ENCODE measurements at places on chromosomes 3 and 15.

GRCh38 chr15:74535388-74536084, 5.5 kb upstream of the ARID3B start:
- no peak for DNase-seq

DNA sequence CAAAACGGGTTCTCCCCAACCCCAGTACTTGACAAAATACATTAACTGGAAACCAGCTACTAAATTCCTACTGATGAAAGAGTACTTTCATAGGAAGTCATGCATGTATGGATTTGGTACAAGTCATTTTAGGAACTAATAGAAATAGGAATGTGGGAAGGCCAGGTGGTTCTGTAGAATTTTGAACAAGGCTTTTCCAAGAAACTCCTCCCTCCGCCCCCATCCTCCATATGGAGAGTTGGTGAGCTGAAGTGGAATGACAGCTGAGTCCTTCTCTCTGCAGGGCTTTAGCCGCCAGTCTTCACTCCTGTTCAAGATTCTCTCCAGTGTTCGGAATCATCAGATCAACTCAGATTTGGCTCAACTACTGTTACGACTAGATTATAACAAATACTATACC, 33.2 kb downstream of the TUBGCP4 start:
- DNase-seq = no peak

DNA sequence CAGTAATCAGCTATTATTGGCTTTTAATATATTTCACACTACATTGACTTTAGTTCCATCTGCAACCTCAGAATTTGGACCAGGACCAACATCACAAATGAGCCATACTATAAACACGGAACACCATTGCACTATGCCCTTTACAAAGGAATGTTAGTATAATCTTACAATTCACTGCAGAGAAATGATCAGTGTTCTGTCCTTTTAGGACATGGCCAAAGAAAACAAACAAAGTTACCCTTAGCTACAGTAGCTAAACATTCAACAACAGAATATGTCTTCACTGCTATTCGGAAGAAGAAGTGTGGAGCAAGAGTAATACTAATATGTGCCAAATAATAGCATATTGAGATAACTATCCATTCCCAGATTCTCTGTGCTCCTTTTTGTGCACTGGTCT, 90.4 kb downstream of the NAALADL2 start:
- DNase-seq = no peak

GRCh38 chr3:128650096-128651050, at the start of gene RPN1:
RPN1 (minus strand) TSS chr3:128650818; CDS start chr3:128650800, 18 bp downstream.
- DNase-seq = peak; percentile 97

DNA sequence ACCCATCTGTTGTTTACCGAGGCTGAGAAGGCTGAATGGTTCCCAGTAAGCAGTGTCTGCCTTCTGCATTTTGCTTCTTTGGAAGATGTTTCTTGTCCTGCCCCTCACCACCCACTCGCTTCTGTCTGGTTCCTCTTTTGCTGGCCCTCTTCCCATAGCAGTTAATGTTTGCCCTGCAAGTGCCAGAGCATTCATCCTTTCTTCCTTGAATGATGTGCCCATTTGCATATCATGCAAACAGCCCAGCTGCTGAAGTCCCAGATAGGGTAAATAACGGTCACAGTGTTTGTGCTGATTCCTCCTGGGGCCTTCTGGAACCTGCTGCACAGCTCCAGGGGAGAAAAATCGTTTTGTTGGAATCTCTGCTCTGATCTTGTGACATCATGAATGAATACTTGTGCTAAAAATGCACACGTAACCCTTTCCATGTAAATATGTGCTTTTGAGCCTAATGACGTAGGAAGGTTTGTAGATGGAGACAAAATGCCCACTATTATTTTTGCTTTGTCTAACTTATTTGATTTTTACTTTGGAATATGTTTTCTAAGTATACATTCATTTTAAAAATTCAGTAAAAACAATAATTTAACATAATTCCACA, 381.0 kb downstream of the SOX2 start:
- no peak for DNase-seq

GRCh38 chr3:101292027-101292426, 28.3 kb downstream of the IMPG2 start:
- no peak for DNase-seq

GRCh38 chr3:190541560-190541959, 27.7 kb downstream of the IL1RAP start:
- DNase-seq = no peak

- no peak for DNase-seq
Measured at GRCh38 chr3:4531478-4532025, 38.4 kb downstream of the ITPR1 start.

- DNase-seq = no peak
Measured at GRCh38 chr15:38242055-38242454, 10.6 kb upstream of the SPRED1 start.

DNA sequence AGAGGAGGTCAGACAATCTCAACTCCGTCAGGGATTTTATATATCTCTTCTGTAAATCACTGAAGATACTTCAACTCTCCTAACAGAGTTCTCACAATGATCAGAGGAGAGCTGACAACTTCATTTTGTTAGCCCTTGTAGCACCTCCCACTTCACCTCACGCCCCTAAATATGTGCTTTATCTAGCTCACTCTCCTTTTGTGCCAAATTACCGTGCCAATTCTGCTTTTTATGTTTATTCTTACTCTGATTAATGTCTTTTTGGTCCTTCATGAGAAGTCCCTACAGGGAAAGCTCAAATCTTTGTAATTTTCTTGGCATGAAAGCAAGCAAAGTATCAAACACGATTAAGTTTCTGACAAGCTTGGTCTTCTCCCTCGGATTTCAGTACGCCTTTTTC, 636.1 kb upstream of the NAALADL2 start:
- no peak for DNase-seq

GRCh38 chr3:126441256-126441880, 34.3 kb downstream of the ZXDC start:
- DNase-seq = no peak

GRCh38 chr3:54427501-54427900, 305.1 kb downstream of the CACNA2D3 start:
- DNase-seq = no peak

DNA sequence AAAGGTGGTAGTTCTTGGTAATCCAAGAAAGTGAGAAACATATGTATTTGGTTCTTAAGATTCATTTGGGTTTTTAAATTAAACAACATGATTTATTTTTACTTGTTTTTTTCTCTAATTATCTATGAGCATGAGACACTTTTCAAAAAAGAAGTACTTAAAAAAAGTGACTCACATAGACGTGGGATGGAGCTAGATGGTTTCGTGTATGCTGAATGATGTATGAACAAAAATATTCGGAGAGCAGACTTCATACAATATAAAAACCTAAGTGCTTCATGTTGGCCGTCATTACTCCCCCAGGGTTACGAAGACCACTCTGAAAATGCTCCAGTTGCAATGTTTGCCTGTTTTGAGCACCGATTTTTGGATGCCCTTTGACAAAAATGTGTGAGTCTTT, 90.9 kb downstream of the RORA start:
- no peak for DNase-seq

GRCh38 chr3:29481969-29482767, 201.3 kb downstream of the RBMS3 start:
- DNase-seq = no peak

- peak; percentile 38 for DNase-seq
Measured at GRCh38 chr3:165854696-165855095, 17.5 kb upstream of the BCHE start.

GRCh38 chr3:29408676-29409075, 127.8 kb downstream of the RBMS3 start:
- DNase-seq = no peak

GRCh38 chr3:5673521-5673920, 486.0 kb downstream of the EDEM1 start:
- DNase-seq = no peak

DNA sequence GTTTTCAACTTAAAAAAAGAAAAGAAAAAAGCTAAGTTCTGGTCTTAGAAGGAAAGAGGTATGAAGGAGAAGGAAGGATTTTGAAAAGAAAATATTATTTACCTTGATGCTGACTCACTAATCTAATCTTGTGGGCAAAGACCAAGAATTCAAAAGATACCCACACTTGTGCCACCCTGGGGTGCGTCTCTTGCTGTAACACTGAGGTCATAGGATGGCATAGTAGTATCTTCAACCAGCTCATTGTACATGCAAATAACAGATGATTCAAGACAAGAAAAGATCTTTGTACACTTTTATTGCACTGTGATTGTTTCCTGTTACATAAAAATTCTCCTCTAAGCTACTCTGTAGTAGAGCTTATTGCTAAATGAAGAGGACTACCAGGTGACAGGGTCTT, 17.3 kb downstream of the PLS1 start:
- DNase-seq = no peak

GRCh38 chr3:149871855-149872254, 58.8 kb downstream of the RNF13 start:
- DNase-seq = no peak

DNA sequence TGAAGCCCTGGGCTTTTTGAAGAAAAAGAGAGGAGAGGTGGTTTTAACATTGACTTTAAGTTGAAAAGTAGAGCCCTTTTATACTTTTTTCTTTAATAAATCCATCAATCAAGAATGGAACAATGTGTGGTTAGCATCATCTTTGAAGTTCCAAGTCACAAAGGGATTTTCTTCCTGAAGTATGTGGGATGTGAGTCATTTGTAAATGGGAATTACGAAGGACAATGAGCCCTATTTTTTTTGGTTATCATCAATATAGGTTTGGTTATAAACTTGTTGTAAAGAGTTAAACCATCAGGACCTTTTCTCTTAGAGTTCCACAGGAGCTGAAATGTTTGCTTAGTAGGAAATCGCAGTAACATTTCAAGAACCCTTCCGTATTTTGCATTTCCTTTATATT, 38.3 kb downstream of the PIK3CA start:
- no peak for DNase-seq

GRCh38 chr3:156472684-156473083, 82.2 kb downstream of the SSR3 start:
- no peak for DNase-seq

DNA sequence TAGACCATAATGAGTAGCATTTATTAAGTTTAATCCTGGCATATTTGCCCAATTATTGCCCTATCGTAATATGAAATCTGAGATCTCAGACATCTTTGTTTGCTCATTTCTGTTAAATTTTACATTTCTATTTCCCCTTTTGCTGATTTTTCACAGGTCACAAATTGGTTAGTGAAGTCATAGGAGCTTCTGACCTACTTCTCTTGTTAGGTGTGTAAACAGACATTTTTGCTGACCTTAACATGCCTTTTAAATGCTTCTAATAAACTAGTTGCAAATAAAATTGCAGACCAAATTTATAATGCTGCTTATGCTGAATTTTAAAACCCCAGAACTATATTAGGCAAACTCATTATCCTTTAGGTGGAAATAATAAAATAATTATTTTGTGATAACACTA, 24.6 kb downstream of the OPA1 start:
- no peak for DNase-seq

- DNase-seq = peak; percentile 40
Measured at GRCh38 chr3:129934234-129935123, 40.0 kb upstream of the TRH start.

GRCh38 chr3:178201714-178202113, 334.5 kb upstream of the KCNMB2 start:
- no peak for DNase-seq

GRCh38 chr3:190586631-190587011, 72.7 kb downstream of the IL1RAP start:
- DNase-seq = no peak

- peak; percentile 87 for DNase-seq
Measured at GRCh38 chr3:187773233-187774184, 28.2 kb upstream of the BCL6 start.

DNA sequence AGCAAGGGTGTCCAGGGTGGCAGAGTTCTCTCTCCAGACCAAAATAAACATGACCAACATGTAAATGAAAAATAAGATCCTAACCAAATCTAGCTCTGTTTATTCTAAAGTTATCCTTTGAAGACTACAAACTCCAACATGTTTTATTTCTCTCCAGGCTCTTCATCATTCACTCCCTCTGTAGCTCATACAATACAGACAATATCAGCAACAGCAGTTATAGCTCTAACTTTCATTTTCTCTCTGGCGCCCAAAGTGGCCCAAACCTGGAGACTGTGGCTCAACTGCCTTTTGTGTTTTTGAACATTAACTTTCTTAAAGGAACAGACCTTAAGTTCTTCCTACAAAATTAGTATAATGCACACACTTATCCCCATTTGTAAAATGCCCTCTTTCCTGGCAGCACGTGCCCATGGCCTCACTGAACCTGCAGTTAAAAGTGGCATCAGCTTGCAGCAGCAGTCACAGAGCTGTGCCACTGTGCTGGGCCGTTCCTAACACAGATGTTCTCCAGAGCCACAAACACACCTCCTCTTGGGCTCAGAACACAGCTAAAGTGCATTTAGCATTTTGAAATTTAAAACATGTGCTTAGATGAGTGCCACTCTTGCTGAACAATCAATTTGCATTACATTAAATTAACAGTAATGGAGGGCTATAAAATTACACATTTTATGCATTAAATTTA, 91.9 kb downstream of the RORA start:
- DNase-seq = no peak

- no peak for DNase-seq
Measured at GRCh38 chr3:56053727-56054126, 414.5 kb downstream of the ERC2 start.

GRCh38 chr15:56984681-56985481, 66.4 kb downstream of the TCF12 start:
- DNase-seq = peak; percentile 87

GRCh38 chr15:49190586-49190985, 20.5 kb downstream of the GALK2 start:
- peak; percentile 64 for DNase-seq

DNA sequence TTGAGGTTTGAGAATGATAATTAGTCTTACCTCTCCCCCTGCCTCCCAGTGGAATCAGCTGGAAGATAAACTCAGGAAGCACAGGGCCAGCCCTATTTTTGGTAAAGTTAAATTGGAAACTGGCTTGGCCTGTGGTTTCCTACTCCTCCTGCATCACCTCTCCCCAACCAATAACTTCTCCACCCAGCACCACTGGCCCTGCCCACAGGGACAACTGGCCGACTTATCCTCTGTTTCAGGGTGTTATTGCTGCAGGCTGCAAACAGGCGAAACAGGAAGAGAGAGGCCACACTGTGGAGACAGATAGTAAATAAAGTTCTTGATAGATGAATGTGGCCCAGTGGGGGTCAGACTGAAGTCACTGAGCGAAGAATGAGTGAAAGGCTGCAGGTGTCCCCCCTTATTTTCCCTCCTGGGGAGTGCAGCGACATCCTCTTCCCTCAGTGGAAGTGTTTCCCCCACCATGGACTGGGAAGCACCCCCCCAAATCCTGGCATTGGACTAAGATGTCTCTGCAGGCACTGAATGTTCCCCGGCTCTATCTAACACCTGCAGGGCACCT, 47.1 kb downstream of the PDIA5 start:
- DNase-seq = no peak

GRCh38 chr3:141335531-141336061, 32.7 kb upstream of the ZBTB38 start:
- no peak for DNase-seq

GRCh38 chr3:100374521-100374920, 26.4 kb downstream of the TOMM70 start:
- no peak for DNase-seq

DNA sequence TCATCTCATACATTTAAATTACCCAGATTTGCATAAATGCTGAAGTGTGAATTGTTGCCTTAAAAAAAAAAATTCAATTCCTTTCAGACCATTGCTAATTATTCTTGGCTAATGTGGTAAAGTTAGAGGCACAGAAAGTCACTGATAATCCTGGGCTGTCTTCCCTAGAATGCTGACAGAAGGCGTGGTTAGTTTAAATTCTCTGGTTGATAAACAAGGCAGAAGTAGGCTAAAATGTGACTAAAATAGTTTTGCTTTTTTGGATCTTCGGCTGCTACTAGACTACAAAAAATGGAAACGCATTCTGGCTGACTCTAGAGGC, 193.7 kb downstream of the OTOL1 start:
- no peak for DNase-seq
